Aorta (tissue), 5 donors: ENCODE measurements at places on chromosomes 4 and X. TPM values are rescaled to one million over a fixed set of nuclear protein-coding genes. Genes with fewer than 3 reads are reported as not detected.
A peak's percentile ranks its signal among the peaks of the same experiment; 100 is the strongest.

GLRA3 gene
- not detected for total RNA-seq

- no peaks in the 10 kb centered on the region for H3K27me3 ChIP-seq
- H3K4me1 ChIP-seq: no peaks in the 10 kb centered on the region
- H3K4me3 ChIP-seq: no peak overlapping the region
- H3K36me3 ChIP-seq: no peaks in the 10 kb centered on the region
- no peak for DNase-seq
- no peak overlapping the region for H3K27ac ChIP-seq
Observed at GRCh38 chrX:136823175-136823574, 42.4 kb upstream of the ARHGEF6 start.

DNA sequence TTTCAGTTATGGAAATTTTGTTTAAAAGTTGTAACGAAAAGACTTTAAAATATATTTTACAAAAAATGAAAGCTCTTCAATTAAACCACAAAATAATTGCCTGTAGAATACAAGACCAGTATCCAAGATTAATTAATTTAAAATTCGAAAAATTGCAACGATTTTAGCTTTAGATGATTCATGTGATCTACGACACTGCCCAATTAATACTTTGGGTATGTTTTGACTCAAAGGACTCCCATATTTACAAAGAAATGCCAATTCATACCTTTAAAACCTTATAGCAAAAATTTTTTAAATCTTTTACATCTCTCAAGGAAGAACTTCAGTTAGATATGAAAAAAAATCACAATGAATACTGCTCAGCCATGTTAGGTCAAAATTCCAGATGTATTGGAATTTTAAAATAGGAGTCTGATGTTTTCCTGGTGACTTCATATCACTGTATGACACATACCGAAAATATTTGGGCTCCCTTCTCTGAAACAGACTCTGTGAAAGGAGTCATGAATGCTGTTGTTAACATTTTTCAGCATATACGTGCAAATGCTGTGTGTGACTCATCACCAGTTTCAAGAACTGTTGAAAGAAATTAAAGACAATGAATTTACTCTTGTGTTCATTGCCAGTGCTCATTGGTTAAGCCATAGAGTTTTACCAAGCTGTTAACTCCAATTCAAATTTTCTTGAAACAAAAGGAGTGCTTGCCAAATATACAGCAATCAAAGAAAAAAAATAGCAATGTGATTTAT lies 13.8 kb upstream of the SMS start:
- no peak for DNase-seq
- no peaks in the 10 kb centered on the region for H3K36me3 ChIP-seq
- H3K4me3 ChIP-seq: no peak overlapping the region
- H3K27ac ChIP-seq: no peak overlapping the region
- no peaks in the 10 kb centered on the region for H3K4me1 ChIP-seq

STBD1 gene
- total RNA-seq: 11.6 TPM

TLR6 gene
- total RNA-seq: 12.8 TPM

GRCh38 chrX:47143894-47144625 lies 442 bp downstream of the NDUFB11 start:
- H3K4me3 ChIP-seq: peak overlapping the region; percentile 76
- H3K27ac ChIP-seq: peak overlapping the region; percentile 63
- H3K36me3 ChIP-seq: no peaks in the 10 kb centered on the region
- DNase-seq: peak; percentile 74

DNA sequence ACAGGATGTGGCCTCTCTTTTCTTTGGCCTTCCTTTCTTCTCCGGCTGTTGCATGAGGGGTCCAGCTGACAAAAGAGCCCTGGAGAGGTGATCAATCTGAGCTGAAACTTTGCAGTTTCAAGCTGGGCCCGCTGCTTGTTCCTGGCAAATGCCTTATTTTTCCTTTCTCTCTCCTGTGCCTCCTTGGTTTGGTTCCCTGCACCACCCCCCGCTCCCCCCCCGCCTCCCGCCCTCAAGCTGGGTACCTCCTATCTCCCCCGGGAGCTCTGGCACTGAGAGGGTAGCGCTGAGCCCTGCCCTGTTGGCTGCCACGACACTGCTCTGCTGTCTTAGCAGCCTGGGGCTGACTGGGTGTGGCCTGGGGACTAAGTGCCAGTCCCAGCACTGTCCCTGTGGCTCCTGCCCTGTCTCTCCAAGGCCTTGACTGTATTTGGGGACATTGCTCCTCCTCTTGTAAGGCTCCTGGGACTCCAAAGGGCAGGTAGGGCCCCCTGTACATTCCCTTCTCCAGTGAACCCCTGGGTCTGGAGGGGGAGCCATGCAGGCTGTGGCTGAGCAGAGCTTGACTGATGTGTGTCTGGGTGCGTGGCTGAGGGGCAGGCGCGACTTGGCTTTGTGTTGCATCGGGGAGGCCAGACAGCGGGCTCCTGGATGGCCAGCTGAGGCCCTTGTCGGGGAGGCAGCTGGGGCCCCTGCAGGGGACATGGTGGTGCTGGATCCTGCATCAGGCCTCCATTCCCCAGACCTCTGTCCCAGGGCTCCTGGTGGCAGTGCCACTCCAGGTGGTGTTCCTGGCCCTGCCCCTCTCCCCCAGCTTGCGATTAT lies 1.1 kb downstream of the PLXNA3 start:
- DNase-seq: no peak
- no peak overlapping the region for H3K27ac ChIP-seq
- H3K36me3 ChIP-seq: no peaks in the 10 kb centered on the region

EFHC2 gene
- 0.84 TPM for total RNA-seq

DNA sequence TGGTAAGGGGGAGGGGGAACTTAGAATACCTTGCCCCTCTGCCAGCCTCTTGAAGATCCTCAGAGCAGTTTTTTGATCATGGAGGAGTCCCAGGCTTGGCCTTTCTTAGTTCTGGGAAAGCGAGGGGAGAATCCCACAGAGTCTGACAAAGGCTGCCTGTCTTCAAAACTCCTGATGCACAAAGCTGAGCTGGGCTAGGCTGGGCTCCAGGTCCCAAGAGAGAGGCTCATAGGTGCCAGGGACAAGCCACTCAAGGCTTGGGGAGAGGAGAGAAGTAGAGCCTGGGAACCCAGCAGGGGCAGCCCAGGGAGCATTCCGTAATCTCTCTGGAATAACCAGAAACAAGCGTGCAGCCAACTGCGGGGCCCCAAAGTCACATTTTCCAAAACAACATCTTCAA lies 37.0 kb upstream of the MTM1 start:
- peak overlapping the region; percentile 18 for H3K27ac ChIP-seq
- no peaks in the 10 kb centered on the region for H3K4me1 ChIP-seq
- H3K27me3 ChIP-seq: no peaks in the 10 kb centered on the region
- no peak overlapping the region for H3K4me3 ChIP-seq

- H3K4me1 ChIP-seq: no peaks in the 10 kb centered on the region
- no peaks in the 10 kb centered on the region for H3K36me3 ChIP-seq
- peak within 1 kb of the TSS; percentile 57 for H3K27ac ChIP-seq
- peak; percentile 97 for DNase-seq
Observed at GRCh38 chr4:88456670-88457306, at the start of gene HERC5. Gene HERC5 (plus strand): TSS chr4:88457119. CDS start chr4:88457270, 151 bp downstream.

- H3K36me3 ChIP-seq: no peaks in the 10 kb centered on the region
- H3K4me1 ChIP-seq: no peaks in the 10 kb centered on the region
- H3K27me3 ChIP-seq: no peaks in the 10 kb centered on the region
- no peak for DNase-seq
Observed at GRCh38 chr4:20043991-20044390, 207.7 kb upstream of the SLIT2 start.

PI4K2B gene
- 12.2 TPM for total RNA-seq

DNA sequence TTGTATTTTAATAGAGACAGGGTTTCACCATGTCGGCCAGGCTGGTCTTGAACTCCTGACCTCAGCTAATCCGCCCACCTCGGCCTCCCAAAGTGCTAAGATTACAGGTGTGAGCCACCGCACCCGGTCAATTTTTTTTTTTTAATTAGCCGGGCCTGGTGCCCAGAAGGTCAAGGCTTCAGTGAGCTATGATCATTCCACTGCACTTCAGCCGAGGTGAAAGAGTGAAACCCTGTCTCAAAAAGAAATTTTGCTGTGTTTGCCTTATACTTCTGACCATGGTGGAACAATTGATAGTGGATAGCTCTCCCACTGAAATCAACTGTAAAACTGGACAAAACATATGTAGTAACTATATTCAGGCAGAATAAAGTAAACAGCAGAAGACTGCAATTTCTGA lies 24.0 kb upstream of the SMIM14 start:
- no peaks in the 10 kb centered on the region for H3K4me1 ChIP-seq
- H3K27ac ChIP-seq: no peak overlapping the region
- no peaks in the 10 kb centered on the region for H3K36me3 ChIP-seq
- H3K4me3 ChIP-seq: no peak overlapping the region
- H3K27me3 ChIP-seq: no peaks in the 10 kb centered on the region

DNA sequence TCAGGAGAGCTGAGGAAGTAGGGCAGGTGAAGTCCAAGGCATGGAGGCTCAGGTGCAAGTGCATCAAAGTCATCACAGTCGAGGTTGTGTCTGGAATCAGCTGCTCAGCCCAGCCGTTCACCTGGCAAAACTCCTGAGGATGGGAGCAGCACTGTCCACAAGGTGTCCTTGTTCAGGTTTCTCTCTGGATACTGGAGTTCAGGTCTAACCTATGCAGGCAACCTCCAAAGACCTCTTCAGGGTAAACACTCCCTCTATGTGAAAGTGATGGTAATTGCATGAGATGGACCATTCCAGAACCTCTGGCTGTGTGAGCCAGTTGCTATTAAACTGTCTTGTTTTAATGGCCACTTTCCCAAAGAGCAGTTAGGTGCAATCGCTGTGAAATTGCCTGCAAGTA lies 120.2 kb upstream of the PSAPL1 start:
- no peak overlapping the region for H3K4me3 ChIP-seq
- H3K27ac ChIP-seq: no peak overlapping the region
- DNase-seq: peak; percentile 13

- no peak overlapping the region for H3K4me3 ChIP-seq
- H3K27ac ChIP-seq: no peak overlapping the region
- no peaks in the 10 kb centered on the region for H3K4me1 ChIP-seq
- H3K27me3 ChIP-seq: no peaks in the 10 kb centered on the region
- H3K36me3 ChIP-seq: peaks cover 3% of the 10 kb centered on the region
- DNase-seq: no peak
Observed at GRCh38 chr4:25013756-25014661, 16.7 kb downstream of the LGI2 start.

GRCh38 chrX:2266445-2267349 lies 234.1 kb downstream of the DHRSX start:
- DNase-seq: no peak
- H3K27me3 ChIP-seq: no peaks in the 10 kb centered on the region
- no peak overlapping the region for H3K27ac ChIP-seq
- H3K36me3 ChIP-seq: no peaks in the 10 kb centered on the region
- H3K4me3 ChIP-seq: no peak overlapping the region
- no peaks in the 10 kb centered on the region for H3K4me1 ChIP-seq

GRCh38 chr4:126779001-126779400 lies 853.8 kb upstream of the INTU start:
- H3K27ac ChIP-seq: no peak overlapping the region
- peaks cover 6% of the 10 kb centered on the region for H3K4me1 ChIP-seq
- H3K4me3 ChIP-seq: no peak overlapping the region
- DNase-seq: no peak

DNA sequence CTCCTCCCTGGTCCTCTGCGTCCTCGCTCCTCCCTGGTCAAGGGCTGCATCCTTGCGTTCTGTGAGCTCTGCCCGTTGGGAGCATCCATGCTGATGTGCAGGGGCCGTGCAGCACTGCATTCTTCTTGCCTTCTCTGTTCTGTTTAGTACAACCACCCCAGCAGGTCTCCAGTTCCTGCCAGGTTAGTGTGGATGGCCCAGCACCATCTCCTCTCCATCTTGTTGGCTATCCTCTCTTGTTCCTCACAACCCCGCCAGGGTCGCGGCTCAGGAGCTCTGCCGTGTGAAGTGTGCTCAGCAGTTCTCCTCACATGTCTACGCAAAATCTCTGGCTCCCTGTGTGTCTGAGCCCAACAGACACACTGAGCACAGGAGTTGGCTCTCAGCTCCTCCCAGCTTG lies 10.4 kb upstream of the MAEA start:
- H3K27ac ChIP-seq: no peak overlapping the region
- no peaks in the 10 kb centered on the region for H3K36me3 ChIP-seq
- H3K4me3 ChIP-seq: no peak overlapping the region
- DNase-seq: no peak
- no peaks in the 10 kb centered on the region for H3K27me3 ChIP-seq

DNA sequence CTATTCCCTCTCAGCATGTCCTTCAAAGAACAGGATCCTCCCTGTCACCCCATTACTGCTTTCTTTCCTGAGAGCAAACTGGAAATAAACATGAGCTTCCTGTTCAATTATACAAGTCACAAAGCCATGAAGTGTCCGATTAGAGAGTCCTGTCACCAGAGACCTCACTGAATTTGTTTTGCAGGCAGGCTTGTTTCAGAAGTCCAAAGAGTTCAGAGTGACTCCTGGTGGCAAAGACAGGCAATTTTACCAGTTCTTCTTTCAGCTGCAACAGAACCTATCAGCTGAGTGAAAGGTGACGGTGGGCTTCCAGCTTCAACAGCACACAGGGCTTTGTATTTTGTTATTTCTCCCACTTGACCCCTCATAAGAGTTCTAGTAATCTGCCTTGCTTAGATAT lies 6.4 kb downstream of the ELK1 start:
- no peak for DNase-seq
- no peak overlapping the region for H3K4me3 ChIP-seq
- no peak overlapping the region for H3K27ac ChIP-seq
- H3K36me3 ChIP-seq: peaks cover 2% of the 10 kb centered on the region
- H3K27me3 ChIP-seq: no peaks in the 10 kb centered on the region

DNA sequence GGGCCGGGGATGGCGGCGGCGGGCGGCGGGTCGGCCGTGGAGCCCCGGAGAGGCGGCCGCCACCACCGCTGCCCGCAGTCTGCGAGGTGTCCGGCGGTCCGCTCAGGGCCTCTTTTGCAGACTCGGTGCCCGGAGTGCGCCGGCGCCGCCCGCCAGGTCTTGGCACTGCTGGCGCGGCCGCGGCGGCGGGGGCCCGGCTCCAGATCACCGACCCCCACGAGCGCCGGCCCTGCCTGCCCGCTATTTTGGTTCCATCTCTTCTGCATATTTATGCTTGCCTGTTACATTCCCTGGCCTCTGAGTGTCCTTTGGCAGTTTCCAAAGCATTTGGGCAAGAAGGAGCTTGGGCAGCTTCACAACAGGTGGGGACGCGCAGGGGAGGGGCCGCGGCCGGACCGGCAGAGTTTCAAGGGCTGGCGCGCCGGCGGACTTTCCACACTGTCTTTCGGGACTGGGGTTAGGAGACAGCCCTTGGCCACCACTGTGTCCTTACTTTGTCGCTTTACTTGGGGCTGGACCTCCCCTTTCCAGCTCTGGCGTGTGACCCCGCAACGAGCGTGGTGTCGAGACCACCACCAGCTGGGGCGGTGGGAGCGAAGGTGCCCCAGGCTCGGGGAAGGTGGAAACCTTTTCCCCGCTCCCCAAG lies 668 bp upstream of the TAPT1 start:
- H3K27ac ChIP-seq: peak overlapping the region; percentile 60
- H3K4me1 ChIP-seq: peaks cover 2% of the 10 kb centered on the region
- H3K36me3 ChIP-seq: no peaks in the 10 kb centered on the region
- DNase-seq: peak; percentile 85
- peak overlapping the region; percentile 98 for H3K4me3 ChIP-seq
